ENCODE measurements at places on chromosomes 12 and 14. TPM values are rescaled to one million over a fixed set of nuclear protein-coding genes. Genes with fewer than 3 reads are reported as not detected.
A peak's percentile ranks its signal among the peaks of the same experiment; 100 is the strongest.

The ESPL1 gene
- 24.3 TPM for total RNA-seq

The GARIN6 gene
- not detected for total RNA-seq

DNA sequence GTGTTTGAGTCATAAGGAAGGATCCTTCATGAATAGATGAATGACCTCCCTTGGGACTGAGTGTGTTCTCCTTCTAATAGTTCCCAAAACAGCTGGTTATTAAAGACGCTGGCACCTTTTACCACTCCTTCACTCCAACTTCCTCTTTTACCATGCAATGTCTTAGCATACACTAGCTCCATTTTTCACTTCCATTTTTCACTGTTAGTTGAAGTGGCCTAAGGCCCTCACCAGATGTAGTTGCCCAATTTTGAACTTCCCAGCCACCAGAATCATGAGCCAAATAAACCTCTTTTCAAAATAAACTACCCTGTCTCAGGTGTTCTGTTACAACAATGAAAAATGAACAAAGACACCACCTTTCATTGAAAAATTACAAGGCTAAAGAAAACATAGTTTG is 64.7 kb downstream of the GPR65 start:
- no peaks in the 10 kb centered on the region for H3K27me3 ChIP-seq
- no peak for DNase-seq
- H3K4me3 ChIP-seq = no peak overlapping the region

GRCh38 chr14:103772078-103772712 is 56.6 kb downstream of the ZFYVE21 start:
- H3K36me3 ChIP-seq = peaks cover 14% of the 10 kb centered on the region
- no peak overlapping the region for H3K27ac ChIP-seq
- no peak for DNase-seq
- H3K4me3 ChIP-seq = no peak overlapping the region
- no peaks in the 10 kb centered on the region for H3K27me3 ChIP-seq

- no peak for DNase-seq
- peaks cover 16% of the 10 kb centered on the region for H3K4me1 ChIP-seq
- no peak overlapping the region for H3K4me3 ChIP-seq
- no peak overlapping the region for H3K27ac ChIP-seq
- peaks cover 9% of the 10 kb centered on the region for H3K36me3 ChIP-seq
Observed at GRCh38 chr12:54266852-54267251, 13.1 kb downstream of the CBX5 start.

DNA sequence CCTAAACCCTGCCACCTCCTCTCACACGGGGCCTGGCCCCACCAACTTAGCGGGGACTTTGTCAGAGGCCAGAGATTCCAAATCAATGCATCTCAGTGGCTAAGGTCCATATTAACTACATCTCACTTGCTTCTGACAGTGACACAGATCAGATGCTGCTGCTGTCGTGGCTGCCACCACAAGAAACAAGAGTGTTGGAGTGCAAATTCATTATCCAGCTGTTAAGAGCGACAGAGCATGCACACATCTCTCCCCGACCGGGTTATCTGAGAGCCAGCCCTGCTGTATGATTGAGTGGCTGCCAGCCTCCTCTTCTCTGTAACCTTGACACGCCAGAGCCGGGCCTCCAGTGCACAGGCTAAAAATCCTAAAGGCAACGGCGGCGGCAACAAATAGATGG is 40.2 kb downstream of the SPRING1 start:
- no peak for DNase-seq
- peak overlapping the region; percentile 37 for H3K4me3 ChIP-seq
- H3K27me3 ChIP-seq = peaks cover 32% of the 10 kb centered on the region

The CHFR gene
- total RNA-seq = 51.4 TPM

DNA sequence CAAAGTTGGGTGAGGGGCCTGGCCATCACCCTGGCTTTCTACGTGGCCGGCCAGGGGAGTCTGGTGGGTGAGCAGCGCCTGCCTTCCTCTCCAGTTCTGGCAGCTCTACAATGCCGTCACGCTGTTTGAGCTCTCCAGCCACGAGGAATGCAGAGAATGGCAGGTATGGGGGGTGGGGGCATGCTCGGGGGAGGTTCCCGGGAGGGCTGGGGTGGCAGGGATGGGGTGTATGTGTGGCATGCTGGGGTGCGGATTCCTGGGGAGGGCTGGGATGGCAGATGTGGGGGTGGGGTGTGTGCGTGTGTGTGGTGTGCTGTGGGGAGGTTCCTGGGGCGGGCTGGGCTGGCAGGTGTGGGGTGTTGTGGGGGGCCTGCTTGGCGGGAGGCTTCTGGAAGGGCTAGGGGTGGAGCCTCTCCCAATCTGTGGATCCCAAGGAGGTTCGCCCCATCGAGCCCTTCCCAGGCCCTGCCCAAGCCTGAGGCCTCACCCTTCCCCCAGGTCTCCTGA is 18.5 kb downstream of the RHOF start:
- H3K4me1 ChIP-seq = peaks cover 3% of the 10 kb centered on the region
- no peak overlapping the region for H3K4me3 ChIP-seq
- DNase-seq = no peak
- H3K36me3 ChIP-seq = no peaks in the 10 kb centered on the region
- no peaks in the 10 kb centered on the region for H3K27me3 ChIP-seq
- H3K27ac ChIP-seq = no peak overlapping the region

- H3K27ac ChIP-seq = peak overlapping the region; percentile 75
- no peaks in the 10 kb centered on the region for H3K36me3 ChIP-seq
- H3K4me1 ChIP-seq = peaks cover 17% of the 10 kb centered on the region
- H3K27me3 ChIP-seq = no peaks in the 10 kb centered on the region
- H3K4me3 ChIP-seq = no peak overlapping the region
Observed at GRCh38 chr12:122395319-122395718, 27.1 kb downstream of the CLIP1 start.

DNA sequence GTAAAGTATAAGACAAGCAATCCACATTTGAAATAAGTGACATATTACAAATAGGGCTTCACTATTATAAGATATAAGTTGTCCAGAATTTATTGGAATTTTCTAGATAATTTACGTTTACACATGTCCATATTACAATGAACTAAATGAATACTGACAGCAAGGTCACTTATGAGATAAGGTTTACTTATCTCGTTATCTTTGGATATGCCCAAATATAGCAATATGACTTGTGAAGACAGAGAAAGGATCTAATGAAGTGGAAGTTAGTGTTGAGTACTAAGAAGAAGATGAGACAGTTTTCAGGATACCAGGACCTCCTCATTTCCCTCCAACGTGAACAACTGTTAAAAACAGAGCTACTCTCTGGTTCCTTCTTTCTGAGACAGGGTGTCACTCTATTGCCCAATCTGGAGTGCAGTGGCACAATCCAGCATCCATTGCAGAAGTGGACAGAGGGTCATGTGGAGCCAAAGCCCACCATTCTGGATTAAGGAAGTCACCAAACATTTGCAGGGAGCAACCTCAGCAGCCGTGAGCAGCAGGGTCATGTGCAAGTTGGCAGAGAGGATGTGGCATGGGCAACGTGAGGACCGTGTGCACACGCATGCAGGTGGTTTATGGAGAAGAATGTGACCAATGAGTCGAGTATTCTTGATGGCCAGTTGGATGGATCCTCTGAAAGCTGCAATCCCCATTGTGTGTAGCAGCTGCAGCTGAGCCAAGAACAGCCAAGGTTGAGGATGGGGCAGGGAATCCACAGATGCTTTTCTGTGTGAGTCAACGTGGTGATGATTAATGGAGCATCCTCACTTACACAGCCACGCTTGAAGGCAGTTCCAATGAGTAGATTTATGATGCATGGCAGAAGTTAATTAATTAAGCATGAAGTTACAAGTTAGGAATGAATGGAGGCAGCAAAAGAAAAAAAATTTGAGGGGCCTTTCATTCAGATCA is 111.0 kb downstream of the BICD1 start:
- no peak for DNase-seq
- H3K4me1 ChIP-seq = no peaks in the 10 kb centered on the region
- H3K27ac ChIP-seq = peak overlapping the region; percentile 25
- H3K27me3 ChIP-seq = no peaks in the 10 kb centered on the region

The TAS2R20 gene
- 3.8 TPM for total RNA-seq

The OTUB2 gene
- 7.0 TPM for total RNA-seq

The NFE2 gene
- total RNA-seq = 17.2 TPM

The EFS gene
- total RNA-seq = 69.6 TPM

The FLVCR2 gene
- 6.3 TPM for total RNA-seq

The KRT82 gene
- total RNA-seq = not detected

The SLC15A5 gene
- total RNA-seq = not detected

DNA sequence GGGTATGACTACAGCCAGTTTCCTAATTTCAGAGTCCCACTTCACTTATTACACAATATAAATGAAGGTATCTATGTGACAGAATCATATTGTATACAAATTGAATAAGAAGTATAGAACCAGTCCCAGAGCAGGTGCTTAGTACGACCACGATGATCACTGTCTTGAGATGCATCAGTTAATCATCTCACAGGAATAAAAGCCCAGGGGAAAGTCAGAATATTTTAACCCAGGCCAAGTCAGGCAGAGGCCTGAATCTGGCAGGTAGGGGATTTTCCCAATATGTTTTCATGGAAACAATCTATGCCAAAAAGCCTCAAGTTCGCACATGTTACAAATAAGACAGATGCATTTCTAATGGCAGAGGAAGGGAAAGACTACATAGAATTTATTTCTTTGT is 758.4 kb downstream of the BCL11B start:
- no peaks in the 10 kb centered on the region for H3K36me3 ChIP-seq
- H3K4me1 ChIP-seq = no peaks in the 10 kb centered on the region
- H3K27me3 ChIP-seq = peaks cover 11% of the 10 kb centered on the region
- no peak overlapping the region for H3K27ac ChIP-seq
- DNase-seq = no peak

The SYNDIG1L gene
- 0.34 TPM for total RNA-seq

The KRT79 gene
- total RNA-seq = not detected

- H3K27me3 ChIP-seq = no peaks in the 10 kb centered on the region
- H3K4me1 ChIP-seq = peaks cover 19% of the 10 kb centered on the region
- no peak for DNase-seq
- peaks cover 2% of the 10 kb centered on the region for H3K36me3 ChIP-seq
- no peak overlapping the region for H3K4me3 ChIP-seq
Observed at GRCh38 chr12:1099158-1099557, 108.1 kb downstream of the ERC1 start.

The ZNF891 gene
- 6.8 TPM for total RNA-seq

- peaks cover 7% of the 10 kb centered on the region for H3K4me1 ChIP-seq
- no peak overlapping the region for H3K4me3 ChIP-seq
- H3K27me3 ChIP-seq = peaks cover under 1% of the 10 kb centered on the region
- no peak overlapping the region for H3K27ac ChIP-seq
- H3K36me3 ChIP-seq = no peaks in the 10 kb centered on the region
Observed at GRCh38 chr14:70696026-70696425, 54.3 kb downstream of the TTC9 start.

The SLC25A21 gene
- 3.1 TPM for total RNA-seq

The KIF21A gene
- total RNA-seq = 54.1 TPM

GRCh38 chr12:22255097-22255496 is 79.4 kb downstream of the ST8SIA1 start:
- no peaks in the 10 kb centered on the region for H3K27me3 ChIP-seq
- peaks cover 3% of the 10 kb centered on the region for H3K4me1 ChIP-seq
- H3K36me3 ChIP-seq = no peaks in the 10 kb centered on the region

- H3K27me3 ChIP-seq = no peaks in the 10 kb centered on the region
- peaks cover 10% of the 10 kb centered on the region for H3K4me1 ChIP-seq
- no peaks in the 10 kb centered on the region for H3K36me3 ChIP-seq
- no peak overlapping the region for H3K27ac ChIP-seq
- H3K4me3 ChIP-seq = no peak overlapping the region
- DNase-seq = no peak
Observed at GRCh38 chr12:25069224-25069623, 120.3 kb upstream of the BCAT1 start.

Data from progenitor cell of endocrine pancreas (in vitro differentiated cells).